Kidney epithelial cell (primary cell): ENCODE measurements at places on chromosomes 7 and 10. TPM values are rescaled to one million over a fixed set of nuclear protein-coding genes. Genes with fewer than 3 reads are reported as not detected.

GRCh38 chr10:132535065-132535651 lies 2.4 kb upstream of the INPP5A start:
- DNase-seq: no peak

- DNase-seq: no peak
These were observed 60.9 kb upstream of the CHRM2 start for GRCh38 chr7:136807598-136807997.

The IQCE gene
- 18.0 and 20.0 TPM in 2 replicates for total RNA-seq

The SLIT1 gene
- 0.07 and 0.17 TPM in 2 replicates for total RNA-seq

GRCh38 chr10:77795426-77796055 lies 131.0 kb downstream of the DLG5 start:
- DNase-seq: no peak

GRCh38 chr7:98668255-98668654 lies 51.2 kb downstream of the NPTX2 start:
- DNase-seq: no peak

- DNase-seq: no peak
These were observed 23.9 kb downstream of the GLCCI1 start for GRCh38 chr7:7992506-7992905.

- DNase-seq: no peak
These were observed 27.1 kb downstream of the PRF1 start for GRCh38 chr10:70575486-70575873.

The VWA2 gene
- total RNA-seq: 2.2 and 3.8 TPM in 2 replicates

GRCh38 chr7:138074121-138074520 lies 2.1 kb upstream of the AKR1D1 start:
- no peak for DNase-seq

The OR2A5 gene
- total RNA-seq: not detected in 2 replicates

DNA sequence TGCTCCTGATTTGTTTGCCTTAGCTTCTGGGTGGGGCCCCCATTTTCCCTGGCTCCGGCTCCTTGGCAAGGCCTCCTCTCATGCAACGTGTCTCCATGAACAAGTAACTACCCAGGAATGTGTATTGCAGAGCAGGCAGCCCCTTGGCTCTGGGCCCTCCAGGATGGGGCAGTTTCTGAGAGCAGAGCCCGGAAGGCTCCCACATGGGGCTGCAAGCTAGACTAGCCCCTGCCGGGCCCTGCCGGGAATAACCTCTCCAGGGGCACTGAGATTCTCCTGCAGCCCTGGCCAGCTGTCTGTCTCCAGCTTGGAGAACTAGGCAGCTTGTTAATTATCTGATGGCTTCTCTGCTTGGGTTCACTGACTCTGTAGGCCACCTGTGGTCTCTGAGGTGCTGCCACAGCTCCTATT lies 184.0 kb upstream of the INHBA start:
- no peak for DNase-seq

The NXPH1 gene
- total RNA-seq: not detected in 2 replicates

The ANKRD30A gene
- total RNA-seq: not detected in 2 replicates

DNA sequence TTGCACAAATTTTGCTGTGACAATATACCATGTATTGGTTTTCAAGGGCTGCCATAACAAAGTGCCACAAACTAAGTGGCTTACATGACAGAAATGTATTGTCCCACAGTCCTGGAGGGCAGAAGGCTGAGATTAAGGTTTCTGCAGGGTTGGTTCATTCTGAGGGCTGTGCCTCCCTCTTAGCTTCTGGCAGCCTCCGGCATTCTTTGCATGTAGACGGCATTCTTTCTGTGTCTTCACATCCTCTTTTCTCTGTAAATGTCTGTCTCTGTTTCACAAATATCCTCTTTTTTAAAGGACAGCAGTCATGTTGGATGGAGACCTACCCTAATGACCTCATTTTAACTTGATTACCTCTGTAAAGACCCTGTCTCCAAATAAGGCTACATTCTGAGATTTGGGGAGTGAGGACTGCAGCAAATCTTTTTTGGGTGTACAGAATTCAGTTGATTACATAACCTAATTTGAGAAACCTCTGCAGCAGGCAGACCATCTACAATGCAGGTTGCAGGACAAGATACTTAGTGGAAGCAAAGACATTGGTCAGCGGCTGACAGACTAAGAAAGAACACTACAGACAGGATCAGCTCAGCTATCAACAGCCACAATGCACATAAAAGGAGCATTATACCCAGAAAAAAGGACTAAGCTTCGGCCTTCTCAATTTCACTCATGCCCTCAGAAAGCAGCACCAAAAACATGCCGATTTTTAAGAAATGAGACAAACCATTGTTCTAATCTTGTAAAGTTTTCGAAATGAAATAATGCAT lies 84.6 kb upstream of the FAM3C start:
- DNase-seq: no peak

- DNase-seq: no peak
These were observed at the start of gene EPHA1 for GRCh38 chr7:143408686-143409561. TSS of gene EPHA1 (minus strand) at chr7:143408856. CDS start at chr7:143408805, 51 bp downstream.

- DNase-seq: no peak
These were observed 18.0 kb downstream of the VSIR start for GRCh38 chr10:71755179-71755879.

The ARHGEF5 gene
- 22.6 and 25.1 TPM in 2 replicates for total RNA-seq

GRCh38 chr10:34826221-34826620 lies 11.1 kb upstream of the PARD3 start:
- no peak for DNase-seq

- no peak for DNase-seq
These were observed 12.1 kb upstream of the GRIFIN start for GRCh38 chr7:2488272-2488645.

The TBATA gene
- total RNA-seq: not detected in 2 replicates

DNA sequence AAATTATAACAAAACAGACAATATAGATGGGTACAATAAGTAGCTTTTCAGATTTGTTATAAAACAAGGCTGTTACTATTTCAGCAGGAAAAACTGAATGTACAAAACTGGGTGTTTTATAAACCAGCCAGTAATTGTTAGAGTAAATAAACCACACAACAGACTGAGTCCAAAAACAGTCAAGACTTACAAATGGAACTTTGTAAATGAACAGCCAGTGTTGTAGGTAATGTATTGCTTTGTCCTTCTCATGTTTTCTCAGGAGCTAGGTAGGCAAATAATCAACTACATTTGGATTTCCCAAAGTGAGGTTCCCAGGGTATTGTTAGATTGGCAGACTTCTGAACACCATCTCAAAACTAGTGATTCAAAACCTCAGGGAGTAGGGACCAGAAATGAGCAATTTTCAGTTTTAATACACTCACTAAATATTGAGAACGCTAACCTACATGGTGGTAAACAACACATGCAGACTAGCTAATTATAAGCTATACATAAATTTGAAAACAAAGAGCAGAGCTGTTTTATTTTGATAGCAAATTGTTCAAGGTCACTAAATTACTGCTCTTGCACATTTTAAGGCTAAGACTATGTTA lies 36.2 kb downstream of the HERPUD2 start:
- DNase-seq: no peak

DNA sequence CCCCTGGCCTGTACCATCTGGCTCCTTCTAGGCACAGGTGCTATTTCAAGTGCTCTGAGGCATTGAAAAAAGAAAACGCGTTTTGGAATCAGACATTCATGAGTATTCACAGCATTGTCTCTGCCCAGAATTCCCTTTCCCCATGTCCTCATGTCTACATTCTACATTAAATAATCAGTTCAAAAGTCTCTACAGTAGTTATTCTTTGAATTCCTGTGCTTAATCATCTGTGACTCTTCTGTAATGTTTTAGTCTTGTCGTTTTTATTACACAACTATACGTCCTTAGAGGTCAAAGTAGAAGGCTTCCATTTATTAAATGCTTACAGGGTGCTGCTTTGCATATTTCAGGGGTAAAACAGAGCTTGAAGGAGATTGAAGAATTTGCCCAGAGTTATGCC lies 95.7 kb downstream of the BICC1 start:
- no peak for DNase-seq
